ENCODE measurements at places on chromosomes 11 and 22.

DNA sequence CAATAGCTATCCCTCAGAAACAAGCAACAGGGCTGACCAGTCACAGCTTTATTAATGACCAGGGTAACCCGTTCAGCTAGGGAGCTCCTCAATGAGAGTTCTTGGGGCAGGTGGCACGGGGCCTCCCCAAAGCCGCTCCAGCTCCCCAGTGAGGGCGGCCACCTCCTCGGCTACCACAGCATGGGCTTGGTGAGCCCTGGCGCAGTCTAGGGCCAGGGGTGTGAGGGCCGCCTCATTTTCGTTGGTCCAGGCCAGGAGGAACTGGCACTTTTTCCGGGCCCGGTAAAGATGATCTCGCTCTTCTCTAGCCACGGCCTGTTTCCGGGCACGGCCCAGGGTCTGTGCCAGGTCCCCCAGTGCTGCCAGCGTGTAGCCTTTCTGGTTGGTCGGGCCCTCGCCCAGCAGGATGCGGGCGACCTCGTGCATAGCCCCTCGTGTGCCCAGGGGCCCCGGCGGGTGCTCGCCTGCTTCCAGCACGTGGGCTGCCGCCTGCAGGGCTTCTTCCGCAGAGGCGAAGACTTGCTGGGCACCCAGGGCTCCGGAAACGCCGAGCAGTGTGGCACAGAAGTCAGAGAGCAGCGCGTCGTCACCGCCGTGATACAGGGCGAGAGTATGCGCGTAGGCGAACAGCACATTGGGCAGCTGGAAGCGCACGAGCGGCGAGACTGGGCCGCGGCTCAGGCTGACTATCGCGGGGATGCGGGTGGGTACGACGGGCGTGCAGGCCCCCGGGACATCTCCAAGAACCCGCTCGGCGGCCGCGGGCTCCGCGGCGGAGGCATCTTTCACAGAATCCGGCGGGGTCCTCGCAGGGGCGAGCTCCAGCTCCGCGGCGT is 913 bp downstream of the ZNHIT2 start:
- DNase-seq: peak; percentile 44

DNA sequence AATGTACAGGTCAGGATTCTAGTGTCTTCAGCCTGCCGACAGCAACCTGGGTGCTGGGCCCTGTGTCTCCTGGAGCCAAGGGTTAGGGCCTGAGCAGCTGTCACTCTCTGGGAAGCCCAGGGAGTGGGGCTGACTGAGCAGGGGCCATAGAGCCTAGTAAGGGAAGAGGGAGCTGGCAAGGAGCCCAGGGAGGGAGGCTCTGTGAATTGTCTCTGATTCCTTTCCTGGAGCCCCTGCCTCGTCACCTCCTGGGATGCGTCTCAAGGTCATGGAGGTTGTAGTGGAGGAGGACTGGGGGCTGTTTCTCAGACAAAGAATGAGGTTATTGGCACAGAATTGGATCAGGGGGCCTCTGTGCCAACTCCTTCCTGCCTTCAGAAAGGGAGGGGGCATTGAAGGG is 11.8 kb downstream of the SOX10 start:
- DNase-seq: no peak

GRCh38 chr11:75938543-75938942 is 123.5 kb downstream of the UVRAG start:
- DNase-seq: no peak

GRCh38 chr22:37390075-37390474 is 37.2 kb downstream of the ELFN2 start:
- no peak for DNase-seq

- DNase-seq: no peak
Measured at GRCh38 chr11:44237156-44237555, 72.8 kb downstream of the ALX4 start.
